ENCODE measurements at places on chromosomes 2 and 18.

- H3K27me3 ChIP-seq = no peaks in the 10 kb centered on the region
- DNase-seq = no peak
- peaks cover 6% of the 10 kb centered on the region for H3K4me1 ChIP-seq
Observed at GRCh38 chr2:207370646-207371045, 159.1 kb upstream of the CREB1 start.

- no peak overlapping the region for H3K27ac ChIP-seq
- no peak overlapping the region for H3K4me3 ChIP-seq
- no peak for DNase-seq
Observed at GRCh38 chr2:113113807-113114206, 13.6 kb upstream of the IL1RN start.

DNA sequence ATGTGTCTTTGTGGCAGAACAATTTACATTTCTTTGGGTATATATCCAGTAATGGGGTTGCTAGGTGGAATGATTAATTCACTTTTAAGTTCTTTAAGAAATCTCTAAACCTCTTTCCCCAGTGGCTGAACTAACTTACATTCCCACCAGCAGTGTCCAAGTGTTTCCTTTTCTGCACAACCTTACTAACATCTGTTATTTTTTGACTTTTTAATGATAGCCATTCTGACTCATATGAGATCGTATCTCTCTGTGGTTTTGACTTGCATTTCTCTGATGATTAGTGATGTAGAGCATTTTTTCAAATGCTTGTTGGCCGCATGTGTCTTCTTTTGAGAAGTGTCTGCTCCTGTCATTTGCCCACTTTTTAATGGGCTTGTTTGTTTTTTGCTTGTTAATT lies 43.1 kb upstream of the PTH2R start:
- DNase-seq = no peak
- no peaks in the 10 kb centered on the region for H3K36me3 ChIP-seq
- H3K27ac ChIP-seq = no peak overlapping the region
- H3K27me3 ChIP-seq = no peaks in the 10 kb centered on the region

GRCh38 chr18:68667121-68667520 lies 47.8 kb downstream of the TMX3 start:
- no peak for DNase-seq
- H3K27me3 ChIP-seq = no peaks in the 10 kb centered on the region
- H3K36me3 ChIP-seq = no peaks in the 10 kb centered on the region
- no peaks in the 10 kb centered on the region for H3K4me1 ChIP-seq

- no peaks in the 10 kb centered on the region for H3K4me1 ChIP-seq
- H3K27me3 ChIP-seq = no peaks in the 10 kb centered on the region
Observed at GRCh38 chr2:86284401-86284841, 53.0 kb downstream of the REEP1 start.

DNA sequence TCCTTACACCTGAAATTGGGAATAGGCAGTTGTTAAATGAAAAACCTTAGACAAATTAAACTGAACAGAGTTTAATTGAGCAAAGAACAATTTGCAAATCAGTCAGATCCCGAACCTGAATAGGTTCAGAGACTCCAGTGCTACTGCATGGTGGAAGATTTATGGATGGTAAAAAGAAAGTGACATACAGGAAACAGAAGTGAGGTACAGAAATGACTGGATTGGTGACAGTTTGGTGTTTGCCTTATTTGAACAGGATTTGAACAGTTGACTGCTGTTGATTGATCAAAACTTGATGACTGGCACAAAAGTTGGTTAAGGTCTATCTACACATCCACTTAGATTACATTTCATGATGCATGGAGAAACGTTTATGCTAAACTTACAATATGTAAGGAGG lies 248.8 kb downstream of the HNMT start:
- no peaks in the 10 kb centered on the region for H3K36me3 ChIP-seq
- H3K4me3 ChIP-seq = no peak overlapping the region
- H3K4me1 ChIP-seq = peaks cover 31% of the 10 kb centered on the region
- no peak overlapping the region for H3K27ac ChIP-seq
